ENCODE measurements at places on chromosomes 13 and 19. TPM values are rescaled to one million over a fixed set of nuclear protein-coding genes. Genes with fewer than 3 reads are reported as not detected.

- no peak for DNase-seq
Measured at GRCh38 chr13:95480791-95481780, 71.4 kb upstream of the CLDN10 start.

DNA sequence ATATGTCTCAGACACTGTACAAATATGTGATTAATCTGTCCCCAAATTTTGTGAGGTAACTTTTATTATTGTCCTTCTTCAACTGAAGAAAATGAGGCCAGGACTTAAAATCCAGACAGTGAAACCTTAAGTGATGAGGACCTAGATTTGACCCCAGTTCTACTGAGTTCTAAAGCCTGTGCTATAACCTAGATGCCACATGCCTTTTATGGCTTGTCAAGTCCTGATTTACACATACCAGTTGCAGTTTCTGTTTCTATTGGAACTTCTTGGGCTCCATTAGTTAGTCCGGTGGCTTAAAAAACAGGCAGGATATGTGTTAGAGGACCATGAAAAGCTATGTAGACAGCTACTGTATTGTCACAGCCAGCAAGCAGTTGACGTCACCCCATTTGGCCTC, 436.5 kb upstream of the KLHL1 start:
- no peak for DNase-seq

DNA sequence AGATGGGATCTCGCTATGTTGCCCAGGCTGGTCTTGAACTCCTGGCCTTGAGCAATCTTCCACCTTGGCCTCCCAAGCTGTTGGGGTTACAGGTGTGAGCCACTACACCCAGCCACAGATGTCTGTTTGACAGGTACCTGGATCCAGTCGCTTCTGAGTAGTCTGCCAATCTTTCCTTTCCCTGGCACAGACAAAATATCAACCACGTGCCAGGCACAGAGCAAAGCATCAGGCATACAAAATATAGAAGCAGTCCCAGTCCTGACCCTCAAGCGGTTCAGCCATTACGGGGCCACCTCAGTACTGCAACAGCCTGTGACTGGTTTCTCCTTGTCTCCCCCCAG, 3.8 kb downstream of the ELAVL1 start:
- DNase-seq, result peak; percentile 34

GRCh38 chr19:40252395-40252794, 25.9 kb upstream of the CCNP start:
- no peak for DNase-seq

GRCh38 chr19:1466018-1466460, 13.0 kb downstream of the C19orf25 start:
- DNase-seq, result no peak

- DNase-seq, result no peak
Measured at GRCh38 chr13:21913010-21913409, 242.1 kb downstream of the FGF9 start.

DNA sequence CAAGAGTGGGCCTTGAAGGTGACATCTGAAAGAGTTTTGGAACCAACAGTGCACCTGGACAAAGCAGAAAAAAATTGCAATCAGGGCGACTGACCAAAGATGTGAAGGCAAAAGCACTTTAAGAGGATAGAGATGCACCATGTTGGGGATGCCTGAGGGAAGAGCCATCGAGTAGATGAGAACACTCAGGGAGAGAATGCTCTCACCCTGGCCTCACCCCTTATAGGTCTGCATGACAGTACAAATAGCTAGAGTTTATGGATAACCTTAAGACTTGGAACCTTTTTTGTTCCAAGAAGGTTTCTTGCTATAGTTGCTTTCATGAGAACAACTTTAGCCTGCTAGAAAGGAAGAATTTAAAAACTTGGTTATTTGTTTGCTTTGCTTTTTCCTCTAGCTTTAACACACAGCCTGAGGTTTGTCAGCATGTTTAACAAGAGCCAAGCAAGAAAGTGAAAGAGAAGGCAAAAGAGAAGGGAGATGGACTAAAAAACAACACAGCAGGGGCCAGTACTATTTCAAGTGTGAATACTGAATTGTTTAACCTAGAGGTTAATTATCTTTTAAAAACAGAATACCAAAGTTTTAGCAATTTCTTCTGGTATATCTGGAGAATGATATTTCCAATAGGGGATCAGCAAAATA, 418.9 kb downstream of the DIAPH3 start:
- no peak for DNase-seq

GRCh38 chr19:13099073-13099999, 3.3 kb downstream of the LYL1 start:
- DNase-seq, result peak; percentile 87

GRCh38 chr19:10120538-10121189, 965 bp upstream of the EIF3G start:
- DNase-seq, result no peak

- no peak for DNase-seq
Measured at GRCh38 chr13:70203661-70204229, 95.5 kb upstream of the KLHL1 start.

DNA sequence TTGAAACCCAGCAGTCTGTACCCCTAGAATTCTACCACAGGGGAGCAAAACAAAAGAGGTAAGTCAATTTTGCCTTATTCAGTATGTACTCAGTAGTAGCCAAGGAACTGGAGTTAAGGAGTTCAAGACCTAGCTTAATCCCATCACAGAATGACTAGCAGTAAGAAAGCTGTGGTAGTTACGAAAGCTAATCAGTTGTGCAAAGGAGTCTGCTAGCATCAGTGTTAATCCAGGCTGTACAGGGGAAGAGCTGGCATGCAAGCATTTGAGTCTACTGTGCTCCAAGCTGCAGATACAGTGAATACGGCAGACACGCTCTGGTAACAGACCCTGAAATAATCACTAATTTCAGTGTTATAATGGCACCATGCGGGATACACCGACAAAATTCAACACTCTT, 4.7 kb downstream of the DNMT1 start:
- DNase-seq, result no peak

DNA sequence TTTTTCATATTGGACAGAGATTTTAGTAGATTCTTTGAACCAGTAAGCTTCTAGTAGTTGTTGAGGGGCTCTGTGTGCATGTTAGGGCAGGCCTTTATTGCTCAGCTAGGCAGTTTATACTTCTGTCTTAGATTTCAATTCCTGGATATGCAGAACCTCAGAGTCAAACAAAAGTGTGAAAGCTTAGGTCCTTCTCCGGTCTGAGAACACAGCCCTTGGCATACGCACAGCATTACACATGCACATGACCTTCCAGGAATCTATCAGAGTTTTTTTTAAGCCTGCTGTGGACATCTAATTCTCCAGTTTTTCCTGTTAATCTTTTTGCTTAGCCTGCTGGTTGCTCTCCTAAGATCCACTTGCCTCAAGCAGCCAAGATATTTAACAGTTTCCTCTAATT, 77.9 kb upstream of the KL start:
- DNase-seq, result no peak

- DNase-seq, result no peak
Measured at GRCh38 chr19:38658462-38659306, 11.2 kb downstream of the ACTN4 start.

- DNase-seq, result peak; percentile 25
Measured at GRCh38 chr19:16661480-16662034, 618 bp downstream of the TMEM38A start.

- no peak for DNase-seq
Measured at GRCh38 chr19:6925801-6926751, 38.7 kb downstream of the ADGRE1 start.

DNA sequence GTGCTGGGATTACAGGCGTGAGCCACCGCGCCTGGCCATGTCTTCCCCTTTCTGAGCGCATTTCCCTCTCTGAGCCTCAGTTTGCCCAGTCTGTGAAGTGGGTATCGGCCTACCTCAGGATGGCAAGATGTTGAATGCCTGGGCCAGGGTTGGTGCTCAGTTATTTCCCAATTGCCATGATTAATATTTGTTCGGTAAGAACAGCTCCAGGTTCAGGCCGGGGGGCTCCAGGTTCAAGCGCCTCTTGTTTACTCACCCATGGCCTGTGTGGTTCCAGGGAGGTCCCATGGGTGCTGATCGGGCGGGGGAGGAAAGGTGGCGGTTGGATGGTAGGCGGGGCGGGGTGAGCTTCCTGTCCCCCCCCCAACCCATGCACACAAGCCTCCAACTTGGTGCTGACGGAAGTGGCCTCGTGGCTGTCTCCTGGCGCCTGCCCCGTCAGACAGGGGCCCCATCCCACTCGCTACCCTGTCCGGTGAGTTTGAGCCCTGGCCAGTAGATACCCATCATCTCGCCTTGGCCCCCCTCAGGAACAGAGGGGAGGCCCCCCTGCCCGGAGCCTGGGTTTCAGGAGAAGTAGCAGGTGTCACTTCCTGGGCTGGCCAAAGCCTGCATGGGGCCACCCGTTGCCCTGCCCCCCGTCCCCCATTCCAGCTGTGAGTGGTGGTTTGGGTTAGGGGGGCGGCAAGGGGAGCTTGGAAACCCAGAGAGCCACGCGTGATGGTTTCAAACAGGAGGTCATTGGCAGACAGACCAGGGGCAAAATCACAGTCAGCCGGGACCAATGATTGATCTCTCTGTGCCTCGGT, at the start of gene FCHO1:
FCHO1 (plus strand) TSS at position 375 of the 809 bp plus-strand sequence. CDS start 3,688 bp downstream, outside the sequence.
- DNase-seq, result peak; percentile 94

DNA sequence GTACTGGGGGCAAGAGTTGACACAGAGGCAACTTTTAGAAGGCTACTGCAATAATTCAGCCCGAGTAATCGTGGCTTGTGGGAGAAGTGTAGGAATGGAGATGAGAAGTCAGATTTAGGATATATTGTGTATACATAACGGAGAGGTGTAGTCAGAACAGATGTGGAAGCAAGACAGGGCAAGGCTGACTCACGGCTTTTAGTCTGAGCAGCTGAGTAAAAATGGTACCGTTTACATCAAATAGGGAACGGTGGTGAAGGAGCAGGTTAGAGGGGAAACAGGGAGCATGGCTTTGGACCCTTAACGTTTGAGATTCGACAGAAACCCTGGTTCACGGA, 796 bp upstream of the LSM14A start:
- DNase-seq, result no peak

GRCh38 chr13:52366291-52366690, 39.7 kb downstream of the THSD1 start:
- DNase-seq, result no peak

GRCh38 chr19:6213266-6213595, 66.5 kb downstream of the MLLT1 start:
- DNase-seq, result no peak

DNA sequence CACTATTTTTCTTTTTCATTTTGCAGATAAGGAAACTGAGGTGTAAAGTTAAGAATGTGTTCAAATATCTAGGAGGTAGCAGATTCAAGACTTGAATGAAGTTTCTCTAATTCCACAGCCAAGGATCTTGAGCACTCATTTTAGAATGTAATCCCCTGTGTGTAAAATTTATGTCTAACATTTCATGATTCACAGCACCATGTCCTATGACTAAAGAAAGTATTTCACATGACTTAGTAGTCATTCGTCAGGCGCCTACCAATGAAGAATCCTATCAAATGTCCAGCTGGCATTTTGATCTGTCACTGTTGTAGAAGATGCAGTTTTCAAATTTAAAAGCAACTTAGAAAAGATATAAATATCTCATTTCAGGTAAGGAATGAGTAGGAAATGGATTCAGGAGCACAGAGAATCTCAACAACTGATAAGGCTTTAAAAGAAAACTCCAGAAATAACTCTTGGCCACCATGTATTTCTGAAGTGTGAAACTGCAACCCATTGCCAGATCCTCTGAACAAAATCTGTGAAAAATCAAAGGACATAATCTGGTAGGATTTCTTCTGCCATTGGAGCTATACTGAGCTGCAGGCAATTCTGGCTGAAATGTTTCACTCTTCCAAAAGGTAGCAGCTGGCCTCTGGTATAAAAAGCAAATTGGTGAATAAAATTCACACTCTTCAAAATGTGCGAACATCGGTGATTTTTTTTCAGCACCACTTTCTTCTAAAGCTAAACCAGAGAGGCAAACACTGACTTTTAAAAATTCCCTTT, 92.2 kb downstream of the DCLK1 start:
- DNase-seq, result no peak

- DNase-seq, result peak; percentile 27
Measured at GRCh38 chr13:76884186-76884906, 1.9 kb downstream of the KCTD12 start.

DNA sequence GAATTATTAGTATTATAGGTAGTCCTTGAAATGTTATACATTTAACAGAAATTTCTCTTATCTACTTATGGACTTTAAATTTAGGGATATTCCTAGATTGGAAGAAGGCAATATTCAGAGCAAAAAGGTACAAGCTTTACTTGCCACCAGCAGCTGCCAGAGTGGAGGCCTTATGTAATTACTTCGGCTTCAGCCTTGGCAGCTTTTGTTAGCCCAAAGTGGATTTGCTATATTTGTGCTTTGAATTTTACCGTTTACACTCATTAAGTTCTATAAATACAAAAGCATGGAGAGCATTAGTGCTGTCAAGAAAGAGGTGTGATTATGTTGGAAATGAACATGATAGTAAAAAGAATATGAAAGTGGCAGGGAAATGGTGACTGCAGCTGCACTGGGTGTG, 319.9 kb downstream of the ATP8A2 start:
- no peak for DNase-seq

DNA sequence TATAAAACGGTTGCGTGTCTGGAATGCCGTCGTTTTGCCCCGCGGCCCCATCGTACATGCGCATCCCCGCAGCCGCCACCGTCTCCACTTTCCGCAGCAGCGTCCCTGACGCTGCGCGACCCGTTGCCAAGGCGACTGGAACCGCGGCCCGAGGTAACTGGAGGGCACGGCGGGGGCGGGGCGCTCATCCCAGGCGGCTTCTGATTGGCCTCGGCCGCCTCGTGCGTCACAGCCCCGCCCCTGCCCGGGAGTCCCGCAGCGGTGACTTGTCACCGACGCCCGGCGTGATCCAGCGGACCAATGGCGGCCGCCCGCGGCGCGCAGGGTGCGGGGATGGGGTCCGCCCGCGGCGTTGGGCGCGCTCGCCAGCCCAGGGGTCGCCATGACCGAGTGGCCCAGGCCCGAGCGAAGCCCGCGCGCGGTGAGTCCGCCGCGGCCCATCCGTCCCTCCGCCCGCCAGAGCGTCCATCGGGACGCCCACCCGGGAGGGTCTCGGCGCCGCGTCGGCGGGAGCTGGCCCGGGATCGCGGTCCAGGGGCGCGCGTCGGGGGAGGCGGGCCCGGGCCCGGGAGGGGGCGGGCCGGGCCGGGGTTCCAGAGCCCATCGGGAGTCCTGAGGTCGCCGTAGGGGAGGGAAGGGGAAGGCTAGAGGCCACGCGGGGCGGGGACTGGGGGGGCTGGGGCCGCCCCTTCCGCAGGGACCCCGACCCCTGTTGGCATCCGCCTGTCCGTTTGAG, at the start of gene ZSCAN1:
ZSCAN1 (plus strand) TSS at position 285 of the 736 bp plus-strand sequence. CDS start 3,812 bp downstream, outside the sequence.
- DNase-seq, result peak; percentile 28

GRCh38 chr13:71118779-71119364, 748.1 kb downstream of the DACH1 start:
- DNase-seq, result no peak

- peak; percentile 48 for DNase-seq
Measured at GRCh38 chr13:99075268-99076191, 97.7 kb upstream of the DOCK9 start.

GRCh38 chr13:27263438-27263837, 7.2 kb upstream of the RASL11A start:
- no peak for DNase-seq

Gene EPS8L1
- 8.6 TPM for total RNA-seq

Gene FUT1
- 0.26 TPM for total RNA-seq

Gene NXNL1
- not detected for total RNA-seq

Gene DPY19L3
- total RNA-seq, result 13.0 TPM

Gene VSTM1
- not detected for total RNA-seq

Gene MIDN
- total RNA-seq, result 88.4 TPM

All from activated CD8-positive, alpha-beta T cell treated with anti-CD3 and anti-CD28 coated beads, Interleukin-2, amount 10 ng/mL, durations not matched to agents 7 days and 5 days (primary cell).